CD4-positive, alpha-beta T cell treated with Interferon alpha-2 for 1 hour (primary cell): ENCODE measurements at places on chromosomes 3 and 15.

DNA sequence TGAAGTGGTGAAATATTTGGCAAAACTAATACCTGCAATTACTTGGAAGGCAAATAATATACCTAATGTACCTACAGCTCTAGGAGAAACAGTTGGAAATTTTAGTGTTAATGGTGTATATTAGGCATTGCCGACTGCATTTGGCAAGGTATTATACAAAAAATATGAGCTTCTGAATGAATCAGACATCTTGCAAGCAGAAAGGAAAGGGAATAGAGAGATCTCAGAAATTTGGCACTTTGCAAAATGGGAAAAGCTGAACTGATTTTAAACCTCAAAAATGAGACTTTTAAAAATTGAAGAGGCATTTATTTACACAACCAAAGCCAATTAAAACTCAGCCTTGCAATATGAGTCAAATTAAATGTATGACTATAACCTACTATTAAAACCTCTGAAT, 40.2 kb upstream of the C15orf61 start:
- no peak for DNase-seq

DNA sequence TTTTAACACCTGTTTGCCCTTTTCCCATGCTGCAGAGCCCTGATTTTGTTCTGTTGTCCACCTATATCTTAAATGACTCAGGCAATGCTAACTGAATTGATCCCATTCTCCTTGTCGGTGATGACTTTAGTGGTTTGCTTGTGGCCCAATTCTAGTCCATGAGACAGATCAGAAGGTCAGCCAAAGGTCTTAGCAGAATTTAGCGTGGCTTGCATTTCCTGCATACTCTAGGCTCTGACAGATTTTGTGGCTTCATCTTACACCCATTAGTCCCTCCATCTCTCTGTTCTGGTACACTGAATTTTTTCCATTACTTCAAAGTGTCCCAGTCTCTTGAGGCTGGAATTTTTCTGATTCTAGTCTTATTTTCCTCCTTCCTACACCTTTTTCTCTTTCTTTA, 161.9 kb downstream of the STAC start:
- no peak for DNase-seq

DNA sequence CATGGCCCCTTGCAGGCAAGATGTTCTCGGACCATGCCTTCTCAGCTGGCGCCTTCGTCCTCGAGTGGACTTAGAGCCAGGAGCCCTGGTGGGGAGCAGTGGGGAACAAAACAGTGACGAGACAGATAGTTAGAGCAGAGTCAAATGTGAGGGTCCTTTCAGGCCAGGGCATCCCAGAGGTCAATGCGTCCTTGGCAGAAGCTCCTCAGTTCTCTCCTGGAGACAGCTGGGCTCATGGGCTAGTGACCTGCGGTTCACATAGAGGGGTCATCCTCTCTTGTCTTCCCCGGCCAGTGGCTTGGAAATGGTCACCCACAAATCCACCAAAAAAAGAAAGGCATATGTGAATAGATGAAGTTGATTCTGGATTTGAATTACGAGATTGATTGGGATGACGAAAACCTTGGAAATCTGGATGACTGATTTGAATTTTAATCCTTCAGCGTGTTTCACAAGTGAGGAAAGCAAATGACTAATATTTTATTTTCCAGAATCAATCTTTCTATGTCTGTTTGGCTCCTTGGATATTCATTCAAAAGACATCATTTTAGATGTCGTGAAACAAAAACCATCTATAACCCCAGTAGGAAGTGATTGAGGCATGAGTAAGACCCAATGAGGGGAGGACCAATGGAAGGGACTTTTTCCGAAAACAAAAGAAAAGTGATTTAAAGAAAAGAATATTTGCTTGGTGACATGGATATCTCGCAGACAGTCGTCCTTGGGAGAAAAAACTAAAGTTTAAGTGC, 84.5 kb downstream of the ASB7 start:
- no peak for DNase-seq

DNA sequence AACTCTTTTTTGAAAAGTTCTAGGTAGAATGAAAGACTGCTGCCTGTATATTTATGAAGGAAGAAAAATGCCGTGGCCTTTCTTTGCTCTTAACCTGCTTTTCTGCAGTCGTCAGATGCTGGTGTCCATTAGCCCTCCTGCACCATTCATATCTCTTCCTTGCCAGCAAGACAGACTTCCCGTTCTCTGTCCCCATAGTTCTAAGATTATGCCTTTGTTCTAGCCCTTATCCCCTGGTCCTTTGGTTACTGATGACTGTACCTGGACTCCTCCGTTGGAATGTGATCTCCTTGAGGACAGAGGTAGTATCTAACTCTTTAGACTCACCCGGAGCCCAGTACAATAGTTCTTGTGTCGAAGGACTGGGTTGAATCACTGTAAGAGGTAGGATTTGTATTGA, 16.8 kb downstream of the ABHD17C start:
- no peak for DNase-seq

DNA sequence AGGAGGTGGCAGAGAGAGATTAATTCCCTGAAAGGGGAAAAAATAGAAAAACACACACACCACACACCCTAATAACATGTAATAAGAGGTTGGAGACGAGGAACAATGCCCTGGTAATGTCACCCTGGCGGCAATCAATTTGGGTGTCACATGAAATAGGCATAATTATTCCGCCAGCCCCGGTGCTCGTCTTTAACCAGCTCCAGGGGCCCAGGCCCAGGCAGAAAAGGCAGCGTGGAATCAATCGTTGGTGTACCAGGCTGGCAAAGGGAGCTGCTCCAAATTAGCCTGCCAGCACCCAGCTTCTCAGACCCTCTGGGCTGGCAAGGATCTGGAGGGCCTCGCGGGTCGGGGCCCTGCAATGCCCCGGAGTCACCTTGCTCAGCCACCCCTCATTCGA, 5.6 kb downstream of the LINGO1 start:
- DNase-seq = no peak

GRCh38 chr3:14162178-14162577, 16.2 kb downstream of the XPC start:
- no peak for DNase-seq

DNA sequence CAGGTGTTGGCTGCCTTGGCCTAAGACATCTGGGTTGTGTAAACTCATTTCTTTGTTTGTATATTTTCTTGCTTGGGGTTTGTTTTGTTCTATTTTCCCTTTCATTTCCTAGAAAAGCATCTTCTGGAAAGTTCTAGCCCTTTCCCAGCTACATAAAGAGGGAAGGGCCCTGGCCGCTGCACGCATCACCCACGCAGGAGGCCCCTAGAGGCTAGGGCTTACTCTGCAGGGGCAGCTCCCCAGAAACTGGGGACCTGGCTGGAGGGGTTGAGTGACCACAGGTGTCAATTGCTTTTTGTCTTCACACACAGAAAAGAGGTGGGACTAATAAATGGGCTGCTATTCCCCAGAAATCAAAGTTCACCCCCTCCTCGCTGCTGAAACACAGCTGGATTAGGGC, 52.6 kb downstream of the PDIA5 start:
- no peak for DNase-seq

- no peak for DNase-seq
Measured at GRCh38 chr3:125128861-125129501, 73.2 kb upstream of the HEG1 start.

- DNase-seq = no peak
Measured at GRCh38 chr15:53976844-53977392, 1.3 kb upstream of the UNC13C start.

- no peak for DNase-seq
Measured at GRCh38 chr15:59369597-59369996, 3.1 kb downstream of the MYO1E start.

GRCh38 chr3:101762041-101762646, 16.9 kb upstream of the NXPE3 start:
- no peak for DNase-seq

GRCh38 chr15:43128980-43129335, 4.4 kb upstream of the TMEM62 start:
- no peak for DNase-seq

- no peak for DNase-seq
Measured at GRCh38 chr3:27729325-27729724, 7.2 kb upstream of the EOMES start.

DNA sequence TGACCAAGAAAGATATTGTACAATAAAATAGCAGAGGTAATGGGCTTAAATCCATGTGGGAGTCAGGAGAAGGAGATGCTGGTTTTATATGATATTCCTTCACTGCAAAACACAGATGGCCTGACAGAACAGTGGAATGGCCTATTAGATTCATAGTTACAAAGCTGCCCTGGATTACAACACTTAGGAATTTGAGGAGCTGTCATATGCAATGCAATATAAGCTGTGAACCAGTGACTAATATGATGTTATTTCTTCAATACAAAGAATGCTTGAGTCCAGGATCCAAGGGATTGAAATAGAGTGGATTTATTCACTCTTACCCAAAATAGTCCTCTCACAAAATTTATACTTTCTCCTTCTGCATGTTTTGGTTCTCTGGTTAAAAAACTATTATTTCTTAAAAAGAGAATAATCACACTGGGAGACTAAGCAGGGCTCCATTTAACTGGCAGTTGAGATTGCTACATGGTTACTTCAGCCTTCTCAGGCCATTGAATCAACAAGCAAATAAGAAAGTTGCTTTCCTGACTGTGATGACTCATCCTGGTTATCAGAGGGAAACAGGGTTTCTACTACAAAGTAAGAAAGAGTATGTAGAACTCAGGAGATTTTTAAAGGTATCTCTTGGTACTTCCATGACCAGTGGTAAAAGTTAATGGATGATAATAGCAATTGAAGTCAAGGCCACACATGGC, 79.8 kb upstream of the ZPLD1 start:
- DNase-seq = no peak
